ENCODE measurements at places on chromosomes 16 and 17.

DNA sequence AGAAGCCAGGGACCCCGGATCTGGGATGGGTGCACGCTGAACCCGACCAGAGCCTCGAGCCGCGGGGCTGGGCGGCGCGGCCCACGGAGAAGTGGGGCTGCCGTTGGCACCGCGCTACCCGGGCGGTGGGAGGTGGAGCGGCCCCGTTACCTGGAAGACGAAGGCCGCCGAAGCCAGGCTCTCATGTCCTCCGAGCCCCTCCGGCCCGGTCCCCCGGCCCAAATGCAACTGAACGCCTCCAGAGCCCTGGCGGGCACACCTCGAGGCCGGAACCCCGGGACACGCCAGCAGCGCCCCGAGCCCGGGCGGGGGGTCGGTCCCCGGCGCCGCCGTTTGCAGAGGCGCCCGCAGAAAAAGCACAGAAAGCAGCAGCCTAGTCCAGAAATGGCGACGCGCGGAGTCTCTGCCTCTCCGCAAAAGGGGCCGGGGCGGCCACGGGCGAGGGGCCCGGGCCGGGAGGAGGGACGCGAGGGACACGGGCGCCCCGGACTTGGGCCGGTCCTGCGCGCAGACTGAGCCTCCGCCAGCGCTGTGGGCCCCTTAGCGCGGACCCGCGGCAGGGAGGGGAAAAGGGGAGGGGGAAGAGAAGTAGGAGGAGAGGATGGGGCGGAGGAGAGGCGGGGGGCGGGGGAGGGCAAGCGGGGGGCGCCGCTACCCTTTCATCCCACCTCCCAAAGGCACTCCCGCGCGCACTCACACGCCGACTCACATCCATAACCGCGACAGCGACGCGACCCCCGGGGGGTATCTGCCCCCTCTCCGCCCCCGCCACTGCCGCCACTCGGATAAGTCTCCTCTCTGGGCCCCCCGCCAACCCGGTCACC lies 1.4 kb downstream of the AXIN2 start:
- peak; percentile 32 for DNase-seq

GRCh38 chr17:3964203-3965117 lies at the start of gene ATP2A3:
TSS of gene ATP2A3 (minus strand) at chr17:3964437. CDS start at chr17:3964291, 146 bp downstream.
- no peak for DNase-seq

DNA sequence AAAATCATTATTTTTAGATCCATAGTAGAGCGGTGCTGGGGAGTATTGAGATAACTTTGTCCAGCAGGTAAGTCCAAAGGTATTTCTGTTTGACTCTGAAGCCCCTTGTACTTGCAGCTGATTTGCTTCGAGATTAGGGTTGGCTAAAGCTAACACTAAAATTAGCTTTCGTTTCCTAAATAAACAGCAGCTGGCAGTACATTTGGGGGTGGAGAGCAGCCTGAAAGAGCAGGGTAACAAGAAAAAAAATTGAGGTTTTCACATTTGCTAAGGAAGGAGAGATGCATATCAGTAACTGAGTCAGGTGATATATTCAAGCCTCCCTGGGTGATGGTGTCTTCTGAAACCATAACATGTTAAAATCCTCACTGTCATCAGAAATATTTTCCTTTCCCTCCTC lies 37.4 kb upstream of the TMC5 start:
- no peak for DNase-seq

GRCh38 chr16:27112093-27112811 lies 45.5 kb downstream of the C16orf82 start:
- no peak for DNase-seq

DNA sequence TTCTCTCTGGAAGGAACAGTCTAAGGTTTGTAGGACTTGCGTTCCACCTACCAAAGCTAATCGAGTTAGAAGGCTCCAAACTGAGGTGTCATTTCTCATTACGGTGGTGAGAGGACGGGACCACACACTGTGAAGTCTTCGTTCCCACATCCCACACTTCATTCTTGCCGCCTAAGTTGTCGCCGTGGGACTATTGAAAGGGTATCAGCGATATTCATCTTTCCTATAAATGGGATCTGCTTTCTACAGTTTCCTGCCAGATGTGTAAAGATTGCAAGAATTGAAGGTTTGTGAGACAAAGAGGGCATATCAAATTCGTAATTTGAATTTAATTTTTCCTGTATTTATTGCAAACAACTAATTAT lies 608 bp upstream of the TRIM37 start:
- DNase-seq = no peak

DNA sequence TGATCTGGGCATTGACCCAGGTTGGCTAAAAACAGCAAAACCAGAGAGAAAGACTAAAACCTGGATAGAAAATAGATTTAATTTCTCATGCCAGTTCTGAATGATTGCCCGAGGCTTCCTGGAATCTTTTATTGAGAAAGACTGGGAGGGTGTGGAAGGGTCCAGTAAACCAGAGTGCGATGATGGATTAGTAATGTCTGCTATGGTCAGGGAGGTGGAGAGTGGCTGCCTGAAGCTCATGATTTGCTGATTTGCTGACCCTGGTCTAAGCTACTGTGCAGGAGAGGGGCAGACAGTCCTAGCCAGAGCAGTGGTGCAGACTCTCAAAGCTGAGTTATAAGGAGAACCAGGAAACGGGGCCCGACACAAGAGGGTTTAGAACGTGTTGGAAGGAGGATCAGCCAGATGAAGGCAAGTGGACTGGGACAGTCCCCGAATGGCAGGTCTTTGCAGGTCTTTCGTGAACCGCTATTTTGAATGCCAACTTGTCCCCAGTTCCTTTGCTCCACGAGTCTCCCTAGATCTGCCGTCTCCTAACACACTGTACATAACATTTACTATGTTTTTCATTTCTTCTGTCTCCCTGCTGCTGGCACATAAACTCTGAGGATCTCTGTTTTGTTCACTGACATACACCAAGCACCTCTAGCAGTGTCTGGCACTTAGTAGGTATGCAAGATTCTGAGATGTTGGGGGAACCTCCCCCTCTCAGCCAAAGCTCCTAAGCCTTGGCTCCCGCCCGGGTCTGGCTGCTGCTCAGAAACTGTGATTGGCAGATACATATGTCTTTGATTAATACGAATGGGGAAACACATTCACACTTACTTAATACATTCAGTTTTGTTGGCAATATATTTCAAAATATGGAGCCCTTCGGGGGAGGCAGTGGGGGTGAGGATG lies 237.3 kb upstream of the TNRC6C start:
- no peak for DNase-seq

DNA sequence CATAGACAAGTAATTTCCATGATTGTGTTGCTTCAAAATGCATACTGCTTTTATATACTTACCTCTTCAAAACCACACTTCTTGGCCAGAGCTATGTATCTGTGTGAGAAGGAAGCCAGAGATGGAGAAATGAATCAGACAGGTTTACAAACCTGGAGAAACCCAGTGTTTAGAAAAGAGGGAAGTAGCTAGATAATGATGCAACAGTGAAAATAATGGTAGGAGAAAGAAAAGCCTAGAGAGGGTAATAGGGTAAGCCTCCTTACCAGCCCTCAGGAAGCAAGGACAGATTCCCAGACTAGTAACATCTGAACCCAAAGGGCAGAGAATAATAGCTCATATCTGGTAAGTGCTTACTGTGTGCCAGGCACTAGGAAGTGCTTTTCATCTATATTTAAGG lies 250.3 kb upstream of the CDH11 start:
- DNase-seq = no peak

DNA sequence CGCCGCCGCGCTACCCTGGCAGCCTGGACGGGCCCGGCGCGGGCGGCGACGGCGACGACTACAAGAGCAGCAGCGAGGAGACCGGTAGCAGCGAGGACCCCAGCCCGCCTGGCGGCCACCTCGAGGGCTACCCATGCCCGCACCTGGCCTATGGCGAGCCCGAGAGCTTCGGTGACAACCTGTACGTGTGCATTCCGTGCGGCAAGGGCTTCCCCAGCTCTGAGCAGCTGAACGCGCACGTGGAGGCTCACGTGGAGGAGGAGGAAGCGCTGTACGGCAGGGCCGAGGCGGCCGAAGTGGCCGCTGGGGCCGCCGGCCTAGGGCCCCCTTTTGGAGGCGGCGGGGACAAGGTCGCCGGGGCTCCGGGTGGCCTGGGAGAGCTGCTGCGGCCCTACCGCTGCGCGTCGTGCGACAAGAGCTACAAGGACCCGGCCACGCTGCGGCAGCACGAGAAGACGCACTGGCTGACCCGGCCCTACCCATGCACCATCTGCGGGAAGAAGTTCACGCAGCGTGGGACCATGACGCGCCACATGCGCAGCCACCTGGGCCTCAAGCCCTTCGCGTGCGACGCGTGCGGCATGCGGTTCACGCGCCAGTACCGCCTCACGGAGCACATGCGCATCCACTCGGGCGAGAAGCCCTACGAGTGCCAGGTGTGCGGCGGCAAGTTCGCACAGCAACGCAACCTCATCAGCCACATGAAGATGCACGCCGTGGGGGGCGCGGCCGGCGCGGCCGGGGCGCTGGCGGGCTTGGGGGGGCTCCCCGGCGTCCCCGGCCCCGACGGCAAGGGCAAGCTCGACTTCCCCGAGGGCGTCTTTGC lies 3.1 kb downstream of the HIC1 start:
- DNase-seq = no peak

- DNase-seq = no peak
Observed at GRCh38 chr16:27446721-27447120, 44.7 kb downstream of the IL21R start.

GRCh38 chr17:40448213-40448638 lies 5.0 kb downstream of the IGFBP4 start:
- DNase-seq = no peak

- no peak for DNase-seq
Observed at GRCh38 chr17:65261152-65261551, 124.0 kb downstream of the RGS9 start.

GRCh38 chr17:9435165-9435564 lies 140.5 kb downstream of the STX8 start:
- DNase-seq = no peak

- DNase-seq = no peak
Observed at GRCh38 chr17:2042933-2043332, 1.1 kb downstream of the OVCA2 start.

GRCh38 chr17:1714980-1715802 lies 5.0 kb upstream of the TLCD2 start:
- no peak for DNase-seq

DNA sequence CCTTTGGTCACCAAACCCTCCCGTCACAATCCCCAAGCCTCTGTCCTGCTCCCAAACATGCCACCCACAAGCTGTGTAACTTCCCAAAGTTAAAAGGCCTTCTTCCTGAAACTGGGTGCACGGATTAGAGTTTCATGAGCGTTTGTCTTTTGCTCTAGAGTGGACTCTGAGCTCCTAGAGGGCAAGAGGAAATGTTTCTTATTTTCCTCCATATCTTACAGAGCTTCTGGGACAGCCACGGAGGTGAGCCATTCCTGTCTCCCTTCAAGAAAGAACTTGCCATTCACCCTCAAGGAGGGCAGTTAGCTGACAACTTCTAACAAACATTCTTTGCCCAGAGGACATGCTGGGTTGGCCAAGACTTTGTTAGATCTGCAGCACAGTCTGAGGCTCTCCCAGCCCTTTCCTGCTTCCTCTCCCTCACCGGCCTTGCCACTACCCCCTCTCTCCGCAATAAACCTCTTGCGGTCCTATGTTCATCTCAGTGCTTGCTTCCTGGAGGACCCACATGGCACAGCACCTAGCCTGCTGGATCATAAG lies 2.6 kb upstream of the MYCBPAP start:
- no peak for DNase-seq

DNA sequence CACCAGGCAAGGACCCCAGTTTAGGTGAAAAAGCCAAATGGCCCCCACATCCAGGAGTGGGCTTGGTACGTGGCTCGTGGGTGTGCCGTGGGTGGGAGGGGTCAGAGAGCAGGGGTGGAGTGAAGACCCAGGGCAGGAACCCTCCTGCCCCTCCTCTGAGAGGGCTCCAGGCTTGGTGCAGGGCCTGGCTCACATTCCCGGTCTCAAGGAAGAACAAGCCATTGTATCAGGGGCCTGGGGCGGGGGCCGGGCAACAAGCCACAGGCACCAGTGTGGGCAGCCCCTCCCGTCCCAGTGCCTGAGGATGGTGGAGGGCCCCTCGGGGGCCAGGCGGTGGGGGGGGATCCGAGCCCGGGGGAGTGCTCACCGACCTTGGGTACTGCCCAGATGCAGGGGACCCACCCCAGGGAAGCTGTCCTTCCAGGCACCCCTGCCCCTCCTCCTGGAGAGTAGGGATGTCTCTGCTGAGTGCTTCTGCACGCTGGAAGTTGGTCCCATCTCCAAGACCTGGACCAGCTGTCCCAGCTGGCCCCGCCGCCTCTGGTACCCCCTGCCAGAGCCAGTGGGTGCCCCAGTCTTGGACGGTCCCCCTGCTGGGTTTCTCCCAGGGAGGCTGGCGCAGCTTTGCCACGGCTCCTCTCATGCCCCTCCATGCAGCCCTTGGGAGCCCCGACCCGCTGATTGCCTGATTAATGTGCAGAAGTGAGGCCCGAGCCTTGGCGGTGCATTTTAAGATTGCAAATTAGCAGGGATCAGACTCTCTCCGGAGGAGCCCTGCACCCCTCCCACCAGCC lies 83.7 kb downstream of the RTN4RL1 start:
- DNase-seq = no peak

DNA sequence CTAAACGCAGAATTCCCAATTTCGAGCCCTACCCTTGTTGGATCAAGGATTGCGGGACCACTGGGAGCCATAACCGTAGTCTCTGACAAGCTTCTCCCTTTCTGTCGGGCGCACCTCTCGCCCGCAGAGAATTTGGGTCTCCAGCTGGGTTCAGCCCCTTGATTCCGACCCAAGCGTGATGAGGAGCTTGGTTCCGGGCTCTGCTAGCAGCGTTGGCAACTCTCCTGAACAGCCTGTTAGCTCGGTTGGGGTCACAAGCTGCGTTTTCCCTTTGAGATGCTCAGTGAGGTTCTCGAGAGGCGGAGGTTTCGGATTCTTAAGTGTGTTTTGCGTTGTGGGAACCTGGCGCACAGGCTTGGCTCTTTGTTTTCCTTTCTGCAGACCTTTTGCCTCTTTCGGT lies 655 bp downstream of the ATXN1L start:
- no peak for DNase-seq

- DNase-seq = no peak
Observed at GRCh38 chr16:2236337-2237101, at the start of gene DNASE1L2. TSS of gene DNASE1L2 (plus strand) at chr16:2236444. CDS start at chr16:2236817, 373 bp downstream.

- no peak for DNase-seq
Observed at GRCh38 chr17:57862694-57863667, 13.1 kb upstream of the MRPS23 start.

- DNase-seq = no peak
Observed at GRCh38 chr17:72417627-72418026, 296.8 kb downstream of the SOX9 start.

DNA sequence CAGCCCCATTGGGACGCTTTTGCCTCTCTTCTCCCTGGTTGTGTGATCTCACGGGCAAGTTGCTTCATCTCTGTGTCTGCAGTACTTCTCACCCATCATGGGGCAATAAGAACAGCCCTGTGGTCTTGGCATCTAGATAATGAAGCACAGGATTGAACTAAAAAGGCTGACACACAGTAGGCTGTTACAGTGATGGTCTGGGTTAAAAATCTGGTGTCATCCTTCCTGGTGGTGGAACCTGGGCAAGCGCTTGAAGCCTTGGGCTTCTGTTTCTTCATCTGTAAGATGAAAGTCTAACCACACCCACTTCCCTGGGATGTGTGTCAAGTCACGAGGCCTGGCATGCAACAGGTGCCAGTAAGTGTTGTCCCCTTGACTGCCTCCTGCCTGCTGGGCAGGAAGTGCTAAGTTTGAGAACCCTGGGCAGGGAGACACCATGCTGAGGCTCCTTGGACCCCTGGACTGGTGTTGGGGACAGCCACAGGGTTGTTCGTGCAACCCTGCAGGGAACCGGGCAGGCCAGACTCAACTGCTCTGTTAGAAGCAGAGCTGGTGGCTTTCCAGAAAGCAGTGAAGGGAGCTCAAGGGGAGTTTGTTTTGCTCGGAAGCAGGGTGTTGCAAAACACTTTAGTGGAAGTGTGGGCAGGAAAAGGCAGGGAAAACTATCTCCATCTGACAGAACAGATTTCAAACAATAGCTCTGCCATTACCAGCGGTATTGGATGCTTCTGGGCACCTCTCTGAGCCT lies 5.9 kb upstream of the MAP2K3 start:
- no peak for DNase-seq
